Naive B cell (primary cell): ENCODE measurements at places on chromosomes 5 and 9. TPM values are rescaled to one million over a fixed set of nuclear protein-coding genes. Genes with fewer than 3 reads are reported as not detected.

Gene PRRX2
- not detected for polyA plus RNA-seq

Gene TRIM36
- polyA plus RNA-seq: not detected

Gene NREP
- polyA plus RNA-seq: 19.7 TPM

Gene SELENOP
- polyA plus RNA-seq: not detected

- H3K27me3 ChIP-seq: peaks cover under 1% of the 10 kb centered on the region
- no peak overlapping the region for H3K27ac ChIP-seq
- no peak overlapping the region for H3K4me3 ChIP-seq
Measured at GRCh38 chr9:70030156-70030555, 13.5 kb upstream of the MAMDC2 start.

DNA sequence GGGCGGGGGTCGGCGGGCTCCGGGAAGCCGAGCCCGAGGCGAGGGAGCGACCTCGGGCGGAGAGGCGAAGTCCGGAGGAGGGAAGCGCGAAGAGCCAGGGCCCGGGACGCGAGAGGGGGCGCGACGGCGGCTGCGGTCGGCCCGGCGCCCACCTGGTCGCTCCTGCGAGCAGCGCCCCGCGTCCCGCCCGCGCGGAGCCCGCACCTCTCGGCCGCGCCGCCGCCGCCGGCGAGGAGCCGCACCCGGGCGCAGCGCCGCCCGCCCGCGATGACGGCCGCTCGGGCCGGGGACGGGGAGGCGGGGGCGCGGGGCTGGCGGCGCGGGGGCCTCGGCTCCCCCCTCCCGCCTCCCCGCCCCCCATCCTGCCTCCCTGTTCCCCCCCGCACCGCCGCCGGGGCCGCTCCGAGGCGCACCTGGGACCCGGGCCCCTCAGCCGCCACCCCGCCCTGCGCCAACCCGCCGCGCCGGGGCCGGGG is 2.6 kb downstream of the NR5A1 start:
- no peak for DNase-seq
- H3K27ac ChIP-seq: no peak overlapping the region
- H3K4me1 ChIP-seq: peaks cover 13% of the 10 kb centered on the region
- peaks cover 9% of the 10 kb centered on the region for H3K36me3 ChIP-seq
- no peak overlapping the region for H3K4me3 ChIP-seq

DNA sequence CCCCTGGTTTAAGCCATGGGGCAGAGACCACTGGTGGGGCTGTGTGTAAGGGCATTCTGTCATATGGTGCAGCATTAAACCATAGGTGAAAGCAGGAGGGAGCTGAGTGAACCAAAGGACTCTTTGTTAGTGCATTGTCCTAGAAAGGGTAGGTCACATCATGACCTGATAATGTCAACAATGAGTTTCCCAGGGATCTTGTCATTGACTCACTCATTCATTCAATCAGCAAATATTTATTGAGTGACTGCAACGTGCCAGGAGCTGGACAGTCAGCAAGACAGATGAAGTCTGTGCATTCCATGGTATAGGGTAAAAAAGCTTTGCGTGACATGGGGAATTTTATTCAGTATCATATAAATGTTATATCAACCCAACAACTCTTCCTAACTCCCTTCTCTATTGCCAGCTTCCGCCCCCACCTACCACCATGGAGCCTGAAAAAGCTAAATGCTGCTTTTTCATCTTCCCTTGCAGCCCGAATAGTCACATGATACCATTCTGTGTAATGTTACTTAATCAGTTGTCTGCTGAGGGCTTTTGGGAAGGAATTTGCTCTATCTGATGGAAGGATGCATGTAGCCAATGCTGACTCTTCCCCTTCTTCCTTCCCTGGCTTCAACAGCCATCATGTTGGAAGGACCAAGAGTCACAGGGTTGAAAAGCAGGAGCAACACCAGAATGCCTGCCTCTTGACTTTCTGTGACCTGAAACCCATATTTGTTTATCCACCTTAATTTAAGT is 11.5 kb upstream of the OTULINL start:
- no peak overlapping the region for H3K27ac ChIP-seq
- H3K4me1 ChIP-seq: peaks cover 4% of the 10 kb centered on the region
- H3K36me3 ChIP-seq: peaks cover 6% of the 10 kb centered on the region
- no peaks in the 10 kb centered on the region for H3K27me3 ChIP-seq
- DNase-seq: no peak

DNA sequence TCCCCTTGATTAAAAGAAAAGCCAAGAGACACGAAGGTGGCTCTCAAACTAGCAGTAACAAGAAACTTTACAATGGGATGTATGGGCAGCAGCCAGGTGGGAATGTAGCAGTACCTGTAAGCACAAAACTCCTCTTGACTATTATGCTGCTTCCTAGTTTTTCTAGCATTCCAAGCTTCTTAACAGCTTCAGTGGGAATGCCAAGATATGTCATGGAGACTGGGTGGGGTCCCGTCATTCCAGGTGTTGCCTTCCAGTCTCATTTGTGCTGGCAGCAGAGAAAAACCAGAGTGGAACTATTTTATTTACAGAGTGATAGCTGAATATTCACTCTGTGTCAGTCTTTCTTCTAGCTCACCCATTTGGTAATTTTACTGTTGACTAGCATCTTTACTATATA is 236.6 kb downstream of the ARL15 start:
- no peaks in the 10 kb centered on the region for H3K27me3 ChIP-seq
- no peak for DNase-seq
- no peaks in the 10 kb centered on the region for H3K4me1 ChIP-seq
- peaks cover 3% of the 10 kb centered on the region for H3K36me3 ChIP-seq
- H3K4me3 ChIP-seq: no peak overlapping the region
